Stimulated activated CD4-positive, alpha-beta T cell treated with anti-CD3 and anti-CD28 coated beads, Interleukin-1b, Interleukin-23, amount 100 ng/mL, for 24 hours (primary cell): ENCODE measurements at places on chromosomes 4 and X.

- no peak for DNase-seq
Measured at GRCh38 chr4:37662861-37663390, 23.2 kb downstream of the RELL1 start.

DNA sequence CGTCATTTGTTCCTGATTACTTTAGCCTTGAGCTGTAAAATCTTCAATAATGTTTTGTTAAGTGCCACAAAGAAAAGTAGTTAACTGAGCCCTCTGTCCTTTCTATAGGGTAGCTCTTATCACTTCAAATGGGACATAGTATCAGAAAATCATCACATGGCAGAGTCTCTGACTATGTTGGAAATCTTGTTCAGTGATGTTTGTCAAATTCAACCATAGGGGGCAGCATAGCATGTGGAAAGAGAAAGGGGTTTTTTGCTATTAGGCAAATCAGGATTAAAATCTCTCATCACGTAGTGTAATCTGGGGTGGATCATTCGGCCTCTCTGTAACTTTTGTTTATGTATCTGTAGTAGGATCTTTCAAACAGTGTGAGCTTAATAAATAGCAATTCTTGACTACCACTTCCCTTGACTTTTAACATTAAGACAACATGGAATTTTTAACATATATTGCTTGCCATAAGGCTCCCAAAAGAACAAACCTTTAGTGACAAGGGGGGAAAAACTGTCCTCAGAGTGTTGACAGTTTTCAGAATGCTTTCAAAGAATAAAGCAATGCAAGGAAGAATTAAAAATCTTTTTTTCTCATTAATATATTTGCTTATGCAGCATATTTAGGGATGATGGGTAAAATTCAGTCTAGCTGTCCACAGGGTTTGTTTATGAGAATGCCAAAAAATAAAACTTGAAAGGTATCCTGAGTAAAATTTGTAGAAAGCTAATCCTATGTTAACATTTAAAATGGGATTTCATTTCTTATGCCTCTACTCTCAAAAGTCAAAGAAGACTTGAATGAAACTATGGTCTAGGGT is 127.2 kb downstream of the FBXW7 start:
- no peak for DNase-seq

- DNase-seq: no peak
Measured at GRCh38 chr4:148312956-148313490, 129.2 kb downstream of the NR3C2 start.

DNA sequence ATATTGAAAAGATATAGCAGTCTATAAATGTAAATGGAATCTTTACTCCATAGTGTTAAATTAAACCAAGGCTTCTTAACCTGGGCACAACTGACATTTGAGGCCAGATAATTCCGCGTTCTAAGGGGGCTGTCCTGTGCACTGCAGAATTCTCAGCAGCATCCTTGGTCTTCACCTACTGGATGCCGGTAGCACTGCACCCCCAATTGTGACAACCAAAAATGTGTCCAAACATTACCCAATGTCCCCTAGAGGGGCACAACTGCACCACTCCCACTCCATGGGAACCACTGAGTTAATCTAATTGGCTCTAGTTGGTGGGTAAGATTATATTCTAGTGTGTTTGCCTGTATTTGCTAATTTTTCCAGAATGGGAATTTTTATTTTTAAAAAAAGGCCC is 16.6 kb downstream of the AP1S2 start:
- DNase-seq: no peak

DNA sequence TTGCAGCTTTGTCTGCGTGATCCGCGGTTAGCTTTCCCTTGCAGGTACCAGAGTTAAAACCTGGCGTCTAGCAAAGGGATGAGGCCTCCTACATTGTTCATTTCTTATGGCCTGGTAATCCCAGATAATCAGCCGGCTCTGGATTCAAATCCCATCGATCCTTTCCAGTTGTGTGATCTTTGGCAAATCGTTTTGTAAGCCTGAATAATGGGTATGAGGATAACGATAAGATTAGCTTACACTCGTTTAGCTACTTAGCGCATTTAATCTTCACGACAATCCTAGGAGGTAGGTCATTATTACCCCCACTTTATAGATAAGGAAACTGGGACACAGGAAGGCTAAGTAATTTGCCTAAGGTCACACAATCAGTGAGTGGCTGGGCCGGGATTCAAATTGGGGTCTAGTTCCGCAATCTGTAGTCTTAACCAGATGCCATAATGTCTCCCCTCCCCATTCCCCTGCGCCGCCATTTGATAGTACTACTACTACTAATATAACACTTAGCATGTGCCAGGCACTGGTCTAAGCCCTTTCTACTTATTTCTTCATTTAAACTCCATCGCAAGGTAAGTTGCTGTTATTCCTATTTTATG is 1.7 kb upstream of the UBA1 start:
- DNase-seq: no peak

- no peak for DNase-seq
Measured at GRCh38 chr4:16864199-16864598, 34.2 kb downstream of the LDB2 start.

GRCh38 chrX:6067600-6067999 is 161.1 kb downstream of the NLGN4X start:
- no peak for DNase-seq

DNA sequence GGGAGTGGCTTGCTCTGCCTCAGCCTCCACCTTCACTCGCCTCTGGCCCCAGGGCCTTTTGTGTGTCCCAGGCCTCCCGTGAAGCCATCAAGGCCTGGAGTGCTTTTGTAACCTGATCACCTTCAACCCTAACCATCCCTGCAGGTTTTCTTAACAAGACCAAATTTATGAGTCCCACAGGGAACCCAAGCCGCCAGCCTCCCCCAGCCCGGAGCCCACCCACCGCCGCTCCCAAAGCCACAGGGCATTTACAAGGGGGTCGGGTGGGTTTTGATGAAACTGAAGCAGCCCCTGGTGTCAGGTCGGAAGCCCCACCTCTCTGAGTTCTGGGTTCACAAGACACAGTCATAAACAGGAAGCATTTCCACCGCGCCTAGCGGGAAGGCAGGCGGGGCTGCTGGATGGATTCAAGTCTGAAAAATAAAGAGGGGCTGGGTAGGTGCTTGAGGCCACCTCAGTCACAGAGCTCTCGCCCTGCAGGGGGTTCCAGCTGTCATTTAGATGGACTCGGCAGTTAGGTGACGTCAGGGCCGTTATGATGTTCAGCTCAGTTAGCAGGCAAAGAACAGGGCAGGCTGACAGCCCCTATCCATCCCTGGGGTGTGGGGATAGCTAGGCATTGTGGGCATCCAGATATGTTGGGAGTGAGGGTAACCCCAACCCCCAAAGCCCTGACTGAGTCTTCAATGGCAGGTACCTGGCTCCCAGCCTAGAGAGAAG is 128.5 kb downstream of the BCOR start:
- no peak for DNase-seq

GRCh38 chr4:25308306-25308705 is 4.3 kb upstream of the ZCCHC4 start:
- no peak for DNase-seq

DNA sequence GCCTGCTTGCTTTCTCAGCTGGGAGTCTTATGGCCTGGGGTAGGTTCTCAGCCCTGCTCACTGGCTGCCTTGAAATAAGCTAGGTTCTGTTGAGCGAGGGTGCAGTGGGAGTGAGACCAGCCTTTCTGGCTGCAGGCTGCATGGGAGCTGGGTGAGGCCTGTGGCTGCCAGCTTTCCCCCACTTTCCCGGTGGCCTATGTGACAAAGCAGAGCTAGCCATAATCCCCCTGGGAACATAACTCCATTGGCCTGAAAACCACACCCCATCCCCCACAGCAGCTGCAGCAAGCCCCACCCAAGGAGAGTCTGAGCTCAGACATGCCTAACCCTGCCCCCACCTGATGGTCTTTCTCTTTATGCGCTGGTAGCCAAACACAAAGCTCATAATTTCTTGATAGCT is 118.9 kb downstream of the KLHL4 start:
- DNase-seq: no peak

- DNase-seq: no peak
Measured at GRCh38 chrX:103756736-103757135, 19.9 kb upstream of the PLP1 start.

- no peak for DNase-seq
Measured at GRCh38 chr4:101594588-101594987, 195.9 kb upstream of the BANK1 start.

- no peak for DNase-seq
Measured at GRCh38 chr4:8688041-8688907, 95.7 kb downstream of the CPZ start.

DNA sequence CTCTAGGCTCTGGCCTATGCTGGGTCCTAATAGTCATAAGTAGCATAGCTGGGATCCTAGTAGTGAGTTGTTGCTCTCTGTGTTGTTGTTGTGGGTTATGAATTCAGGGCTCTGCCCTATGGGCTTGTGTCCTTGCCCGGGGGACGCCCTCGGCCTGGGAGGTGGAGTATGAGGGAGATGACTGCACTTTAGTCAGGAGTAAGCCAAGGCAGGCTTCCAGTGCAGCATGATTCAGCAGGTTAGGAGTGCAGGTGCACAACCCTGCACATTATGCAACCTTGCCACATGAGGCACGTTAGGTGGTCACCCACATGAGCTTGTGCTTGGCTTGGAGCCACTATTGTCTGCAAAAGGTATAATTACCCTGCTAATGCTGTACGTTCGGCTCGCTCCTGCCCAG is 58.4 kb upstream of the CCDC149 start:
- no peak for DNase-seq

GRCh38 chr4:184148738-184149637 is 68.7 kb downstream of the ENPP6 start:
- DNase-seq: no peak

GRCh38 chrX:49934148-49934547 is 11.8 kb downstream of the CLCN5 start:
- no peak for DNase-seq

- no peak for DNase-seq
Measured at GRCh38 chr4:99052902-99053301, 35.7 kb downstream of the ADH5 start.

DNA sequence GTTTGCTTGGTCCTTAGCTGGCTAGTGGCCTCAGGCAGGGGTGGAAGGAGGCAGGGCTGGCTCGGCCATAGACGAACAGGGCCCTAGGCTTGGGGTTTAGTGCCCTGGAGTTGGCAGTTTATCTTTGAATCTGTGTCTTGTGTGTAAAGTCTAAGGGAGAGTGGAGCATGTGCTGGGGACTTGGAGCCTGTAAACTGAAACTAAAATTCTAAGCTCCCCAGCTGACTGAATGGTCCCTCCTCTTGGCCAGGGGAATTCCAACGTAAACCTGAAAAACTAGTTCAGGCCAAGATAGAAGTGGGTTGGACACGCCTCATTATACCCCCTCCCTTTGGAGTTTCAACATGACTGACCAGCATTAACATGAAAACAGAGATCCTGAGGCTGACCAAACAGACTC is 46.1 kb upstream of the GPR78 start:
- no peak for DNase-seq

DNA sequence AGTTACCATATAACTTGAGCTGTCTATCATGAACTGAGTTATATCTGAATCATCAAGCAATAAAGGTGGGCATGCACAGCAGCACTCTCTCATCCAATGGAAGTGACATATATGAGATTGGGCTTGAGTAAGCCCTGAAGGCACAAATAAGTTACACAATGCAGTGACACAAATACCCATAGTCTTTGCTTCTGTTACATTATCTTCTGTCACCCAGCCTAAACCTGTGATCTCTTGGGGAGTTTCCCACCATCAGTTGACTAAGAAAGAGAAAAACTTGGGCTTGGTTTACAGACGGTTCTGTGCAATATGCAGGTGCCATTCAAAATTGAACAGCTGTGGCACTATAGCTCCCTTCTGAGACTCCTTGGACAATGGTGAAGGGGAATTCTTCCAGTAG is 138.8 kb upstream of the IL15 start:
- no peak for DNase-seq

- no peak for DNase-seq
Measured at GRCh38 chrX:5726224-5726623, 502.4 kb downstream of the NLGN4X start.

DNA sequence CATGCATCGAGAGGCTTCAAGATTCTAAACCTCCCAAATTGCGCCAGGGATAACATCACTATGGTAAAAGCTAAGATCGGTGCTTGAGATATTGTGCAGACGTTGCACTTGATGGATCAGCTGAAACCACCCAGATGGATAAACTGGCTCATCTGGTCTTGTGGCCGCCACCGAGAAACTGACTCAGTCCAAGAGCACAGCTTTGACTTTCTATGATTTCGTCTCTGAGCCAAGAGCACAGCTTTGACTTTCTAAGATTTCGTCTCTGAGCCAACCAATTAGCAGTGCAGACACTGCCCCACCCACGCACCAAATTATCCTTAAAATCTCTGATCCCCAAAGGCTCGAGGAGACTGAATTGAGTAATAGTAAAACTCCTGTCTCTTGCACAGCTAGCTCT is 687.2 kb downstream of the FAM133A start:
- no peak for DNase-seq

DNA sequence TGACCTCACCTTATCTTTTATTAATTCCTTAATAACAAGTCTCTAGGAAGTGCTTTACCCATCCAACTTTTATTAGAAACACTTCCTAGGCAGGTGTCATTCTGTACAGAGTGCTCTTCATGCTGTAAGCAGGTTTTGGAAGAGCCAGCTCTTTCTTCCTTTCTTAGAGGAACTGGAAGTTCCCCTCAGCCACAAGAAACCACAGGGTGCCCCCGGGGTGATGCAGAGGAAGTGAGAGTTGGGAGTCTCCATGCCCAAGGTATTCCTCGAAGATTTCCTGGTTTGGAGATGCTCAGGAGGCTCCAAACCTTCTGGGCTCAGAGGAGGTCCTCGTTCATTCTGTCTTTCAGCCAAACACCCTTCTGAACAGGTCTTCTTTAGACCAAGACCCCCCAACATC is 83.8 kb downstream of the EGF start:
- no peak for DNase-seq

DNA sequence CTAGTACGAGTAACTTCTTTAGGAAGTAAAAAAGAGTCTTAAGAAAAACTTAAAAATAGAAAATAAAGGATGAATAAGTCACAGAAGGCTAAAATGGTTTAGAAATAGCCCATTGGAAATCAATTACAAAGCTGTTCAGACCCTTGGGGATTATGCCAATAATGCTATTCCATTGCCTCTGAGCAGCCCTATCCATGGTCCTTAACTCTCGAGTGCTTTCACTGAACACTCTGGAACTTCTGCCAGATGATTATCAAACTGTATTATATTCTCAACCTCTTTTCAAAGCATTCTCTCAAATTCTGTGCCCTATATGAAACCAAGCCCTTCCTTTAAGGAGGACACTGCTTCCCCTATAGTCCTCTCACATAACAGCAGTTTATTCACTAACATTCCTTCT is 17.0 kb downstream of the SLC9B1 start:
- DNase-seq: no peak

GRCh38 chrX:724256-724655 is 93.7 kb downstream of the SHOX start:
- no peak for DNase-seq
